NCI-H2029 (cell line): ENCODE measurements at places on chromosomes 4 and X.

DNA sequence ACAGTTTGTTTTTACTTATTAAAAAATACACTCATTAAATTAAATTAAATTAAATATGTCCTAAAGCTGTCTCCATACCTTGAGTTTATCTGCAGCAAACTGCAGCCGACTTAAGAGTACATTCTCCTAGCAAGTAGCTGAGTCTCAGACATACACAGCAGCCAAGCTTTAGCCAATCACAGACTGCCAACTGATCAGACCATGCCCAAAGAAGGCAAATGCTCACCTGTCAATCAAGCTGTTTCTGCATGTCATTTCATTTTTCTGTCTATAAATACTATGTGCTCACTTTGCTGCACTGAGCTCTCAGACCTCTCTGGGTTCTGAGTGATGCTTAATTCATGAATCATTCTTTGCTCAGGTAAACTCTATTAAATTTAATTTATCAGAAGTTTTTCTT, 280.9 kb upstream of the EPHA5 start:
- no peak for DNase-seq

GRCh38 chr4:53141308-53141707, 224.6 kb downstream of the SCFD2 start:
- no peak for DNase-seq

GRCh38 chrX:828411-828959, 197.9 kb downstream of the SHOX start:
- no peak for DNase-seq

DNA sequence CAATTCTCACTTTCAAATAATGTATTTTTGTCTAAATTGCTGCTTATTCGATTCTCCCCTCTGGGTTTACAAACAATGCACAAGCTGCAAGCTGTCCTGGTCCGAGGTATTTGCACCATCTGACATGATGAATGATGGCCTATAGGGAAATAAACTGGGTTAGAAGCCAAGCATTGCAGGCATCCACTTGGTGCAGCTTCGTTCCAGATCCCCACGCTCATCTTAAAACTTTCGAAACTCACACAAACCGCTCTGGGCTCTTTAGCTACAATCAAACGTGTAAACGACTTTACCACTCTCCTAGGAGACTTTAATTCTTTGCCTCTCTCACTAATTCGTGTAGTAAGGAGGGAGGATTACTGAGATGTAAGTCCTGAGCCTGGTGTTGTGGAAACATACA, 19.0 kb downstream of the PHKA2 start:
- no peak for DNase-seq

GRCh38 chr4:161167539-161167938, 996.3 kb downstream of the FSTL5 start:
- no peak for DNase-seq

GRCh38 chr4:118357601-118358000, 4.8 kb upstream of the PRSS12 start:
- no peak for DNase-seq

DNA sequence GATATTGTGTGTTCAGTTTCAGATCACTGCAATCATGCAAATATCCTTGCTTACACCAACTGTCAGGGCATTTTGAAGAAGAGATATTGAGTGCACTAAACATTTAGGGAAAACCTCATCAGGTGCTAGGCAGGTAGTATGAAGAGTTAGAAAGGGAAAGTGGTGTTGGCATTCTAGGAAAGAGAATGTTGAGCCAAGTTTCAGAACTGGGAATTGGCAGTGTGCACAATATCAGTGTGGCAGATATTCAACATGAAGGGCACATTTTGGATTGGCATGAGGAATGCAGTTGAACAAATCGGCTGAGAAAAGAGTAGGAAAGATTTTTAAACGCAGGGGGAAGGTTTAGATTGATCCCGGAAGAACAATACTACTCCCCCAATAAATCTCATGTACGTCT, 43.4 kb upstream of the SMAD1 start:
- DNase-seq: no peak

GRCh38 chrX:39854772-39855747, 242.7 kb downstream of the BCOR start:
- DNase-seq: no peak

DNA sequence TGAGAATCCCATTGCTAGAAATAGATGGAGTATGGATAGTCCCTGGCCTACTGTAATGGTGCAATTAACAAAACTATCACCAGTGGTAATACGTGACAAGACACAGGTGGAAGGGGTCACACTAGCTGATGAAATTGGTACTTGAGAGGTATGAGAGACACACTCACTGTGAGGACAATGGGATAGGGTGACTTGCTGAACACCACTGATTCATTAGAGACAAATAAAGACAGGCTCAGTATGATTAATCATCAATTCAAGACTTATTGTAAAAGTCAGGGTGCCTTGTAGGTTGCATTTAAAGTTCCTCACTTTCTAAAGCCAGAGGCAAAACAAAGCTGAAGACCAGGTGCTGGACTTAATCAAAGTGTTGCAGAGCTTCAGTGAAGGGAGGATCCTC, 361.6 kb upstream of the EMCN start:
- no peak for DNase-seq

- DNase-seq: no peak
Measured at GRCh38 chr4:23911675-23912455, 22.0 kb upstream of the PPARGC1A start.

DNA sequence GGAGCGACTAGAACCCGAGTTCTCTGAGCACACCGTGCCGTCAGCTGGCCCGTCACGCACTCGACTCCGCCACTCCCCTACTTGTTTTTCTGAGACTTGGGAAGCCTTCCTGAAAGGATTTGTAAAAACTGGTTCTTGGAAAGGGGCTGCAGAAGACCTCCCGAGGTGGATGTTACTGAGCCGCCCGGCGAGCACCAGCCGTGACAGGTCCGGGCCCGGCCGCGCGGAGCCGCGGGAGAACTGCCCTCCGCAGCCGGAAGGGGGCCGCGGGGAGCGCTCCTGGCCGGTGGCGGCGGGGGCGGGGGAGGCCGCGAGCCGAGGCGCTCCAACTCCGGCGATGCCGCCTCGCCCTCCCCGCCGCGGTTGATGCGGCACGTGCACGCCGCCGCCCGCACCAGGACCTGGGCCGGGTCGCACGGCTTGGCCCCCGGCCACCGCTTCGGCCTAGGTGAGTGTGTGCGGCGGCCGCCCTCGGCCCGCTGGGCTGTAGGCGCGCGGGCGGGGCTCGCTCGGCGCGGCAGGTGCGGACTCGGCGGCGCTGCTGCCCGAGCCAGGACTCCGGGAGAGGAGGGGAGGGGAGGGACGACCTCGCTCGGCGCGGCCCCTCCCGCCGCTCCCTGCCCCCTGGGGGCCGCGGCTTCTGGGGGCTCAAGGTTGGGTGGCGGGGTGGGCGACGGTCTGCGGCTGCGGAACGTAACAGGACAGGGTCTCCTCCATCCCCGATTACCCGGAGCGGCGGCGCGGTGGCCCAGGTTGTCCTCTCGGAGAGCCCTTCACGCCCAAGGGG, 1.7 kb downstream of the SPRY1 start:
- DNase-seq: peak; percentile 60

DNA sequence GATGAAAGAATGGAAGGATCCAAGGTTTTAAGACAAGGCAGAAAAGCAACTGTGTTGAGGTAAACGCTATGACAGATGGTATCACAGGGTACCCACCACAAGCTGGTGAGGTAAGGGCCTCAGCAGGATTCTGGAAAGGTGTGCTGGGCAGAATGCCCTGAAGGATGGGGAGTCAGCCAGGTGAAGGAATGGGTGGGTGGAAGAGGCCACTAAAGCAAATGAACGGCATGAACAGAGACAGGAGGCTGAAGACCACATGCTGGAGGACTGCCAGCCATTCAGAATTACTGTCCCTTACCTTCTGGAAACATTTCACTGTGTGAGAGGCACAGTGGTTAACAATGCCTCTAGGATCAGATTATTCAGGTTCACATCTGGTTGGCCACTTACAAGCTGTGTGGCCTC, 23.6 kb downstream of the GPRIN3 start:
- DNase-seq: no peak

- DNase-seq: no peak
Measured at GRCh38 chr4:140070366-140070765, 83.6 kb downstream of the MAML3 start.

DNA sequence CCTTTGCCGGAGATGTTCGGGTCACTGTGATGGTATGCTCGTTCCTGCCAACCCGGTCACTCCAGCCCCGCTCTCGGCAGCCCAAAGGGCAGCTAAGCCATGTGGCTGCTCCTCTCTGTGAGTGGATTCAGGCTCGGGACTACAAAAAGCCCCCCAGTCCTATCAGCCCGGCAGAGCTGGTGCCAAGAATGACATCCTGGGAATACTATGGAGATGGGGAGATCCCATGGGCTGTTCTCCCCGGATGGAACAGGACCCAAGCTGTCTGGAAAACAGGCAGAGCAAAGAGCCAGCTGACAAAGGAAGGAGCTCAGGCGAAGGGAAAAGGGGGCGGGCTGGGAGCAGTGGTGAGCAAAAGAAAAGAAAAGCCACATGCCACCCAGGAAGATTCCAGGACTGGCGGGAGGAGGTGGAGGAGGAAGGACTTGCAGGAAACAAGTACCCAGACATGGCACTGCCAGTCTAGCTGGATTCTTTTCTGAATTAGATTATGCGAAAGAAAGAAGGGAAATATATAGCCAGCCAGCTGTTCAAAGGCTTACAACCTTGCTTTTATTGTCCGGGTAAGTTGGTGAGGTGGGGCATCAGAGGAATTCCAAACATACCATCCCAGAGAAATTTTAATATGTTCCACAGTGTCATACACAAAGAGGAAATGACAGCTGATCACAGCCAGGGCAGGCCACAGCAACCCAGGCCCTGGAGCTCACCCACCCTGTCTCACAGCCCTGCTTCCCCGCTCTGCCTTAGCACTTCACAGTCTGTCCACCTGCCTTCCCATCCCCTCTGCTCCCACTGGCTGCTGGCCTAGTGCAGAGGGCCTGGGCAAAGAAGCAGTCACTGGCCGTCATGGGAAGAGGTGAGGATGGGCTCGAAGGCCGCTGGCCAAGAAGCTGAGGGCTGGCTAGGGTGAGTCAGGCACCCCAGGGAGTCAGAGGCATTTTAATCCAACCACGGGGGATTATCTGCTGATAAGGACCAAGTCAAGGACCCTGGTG, 3.4 kb downstream of the NDP start:
- DNase-seq: no peak
